T-helper 9 cell (primary cell): ENCODE measurements at places on chromosomes 1 and 21.

DNA sequence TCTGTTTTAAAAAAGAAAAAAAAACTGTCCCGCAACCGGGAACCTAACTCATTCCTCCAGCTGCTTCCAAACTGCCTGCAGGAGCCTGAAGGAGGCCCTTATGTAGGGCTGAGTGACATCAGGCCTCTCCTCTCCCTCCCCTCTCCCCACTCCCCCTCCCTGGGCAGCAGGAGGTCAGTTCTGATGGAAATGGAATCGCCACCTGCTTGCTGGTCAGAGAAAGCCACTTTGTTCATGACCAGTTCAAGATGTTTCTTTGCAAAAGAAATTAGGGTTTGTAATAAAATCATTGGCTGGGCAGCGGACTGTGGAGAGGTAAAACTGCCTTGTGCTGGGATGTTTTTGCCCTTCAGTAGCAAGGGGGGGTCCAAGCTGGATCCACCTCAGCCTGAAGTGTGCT, at the start of gene MAP1LC3C:
Gene MAP1LC3C, minus strand, starts transcription at position 73 of the 400 bp plus-strand sequence. CDS start 90 bp downstream, outside the sequence.
- DNase-seq: no peak

GRCh38 chr21:45386336-45386727, 18.6 kb upstream of the COL18A1 start:
- no peak for DNase-seq

DNA sequence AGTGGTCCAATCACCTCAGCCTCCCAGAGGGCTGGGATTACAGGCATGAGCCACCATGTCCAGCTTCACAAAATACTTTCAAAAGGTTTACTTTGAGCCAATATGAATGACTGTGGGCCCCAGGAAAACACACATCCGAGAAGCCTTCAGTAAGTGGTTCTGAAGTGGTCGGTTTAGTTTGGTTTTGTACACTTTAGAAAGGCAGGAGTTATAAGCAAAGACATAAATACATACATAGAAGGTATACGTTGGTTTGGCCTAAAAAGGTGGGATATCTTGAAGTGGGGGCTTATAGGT, 3.2 kb upstream of the MIB2 start:
- DNase-seq: no peak

- DNase-seq: no peak
Measured at GRCh38 chr1:48495911-48496310, 23.9 kb upstream of the SPATA6 start.

- DNase-seq: no peak
Measured at GRCh38 chr1:65844821-65845534, 52.3 kb downstream of the PDE4B start.
